COR-L47 (cell line): ENCODE measurements at places on chromosomes 16 and 17.

DNA sequence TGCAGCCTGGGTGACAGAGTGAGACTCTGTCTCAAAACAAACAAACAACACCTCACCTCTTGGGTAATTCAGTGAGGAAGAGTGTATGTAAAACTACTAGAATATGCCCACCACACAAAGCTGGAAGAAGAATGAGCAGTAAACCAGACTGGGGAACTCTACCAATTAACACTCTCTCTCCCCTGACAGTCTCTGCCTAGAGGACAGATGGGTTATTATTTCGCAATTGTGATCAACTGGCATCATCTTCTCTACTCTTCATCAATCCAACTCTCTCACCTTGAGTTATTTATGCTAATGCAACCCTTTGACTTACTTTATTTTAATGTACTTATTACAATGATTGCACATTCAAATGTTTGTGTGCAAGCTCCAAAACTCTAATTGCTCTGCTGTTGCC, 205.6 kb downstream of the XYLT1 start:
- DNase-seq = no peak

DNA sequence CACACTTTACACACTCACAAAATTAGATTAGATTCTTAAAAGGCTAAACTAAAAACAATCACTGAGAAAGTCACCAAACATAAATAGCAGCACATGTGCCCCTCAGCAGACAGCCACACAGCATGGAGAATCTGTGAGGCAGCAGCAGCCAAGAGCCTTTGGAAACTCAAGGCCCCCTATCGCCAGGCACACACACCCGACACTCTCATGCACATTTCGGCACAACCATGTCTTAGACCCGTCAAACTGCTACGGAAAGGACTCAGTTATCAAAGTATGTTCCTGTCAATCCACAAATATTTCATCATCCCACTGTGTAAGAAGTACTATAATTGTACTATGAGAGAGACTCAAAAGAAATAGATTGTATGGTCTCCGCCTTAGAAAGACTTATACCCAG, 20.9 kb downstream of the UBE2O start:
- no peak for DNase-seq

DNA sequence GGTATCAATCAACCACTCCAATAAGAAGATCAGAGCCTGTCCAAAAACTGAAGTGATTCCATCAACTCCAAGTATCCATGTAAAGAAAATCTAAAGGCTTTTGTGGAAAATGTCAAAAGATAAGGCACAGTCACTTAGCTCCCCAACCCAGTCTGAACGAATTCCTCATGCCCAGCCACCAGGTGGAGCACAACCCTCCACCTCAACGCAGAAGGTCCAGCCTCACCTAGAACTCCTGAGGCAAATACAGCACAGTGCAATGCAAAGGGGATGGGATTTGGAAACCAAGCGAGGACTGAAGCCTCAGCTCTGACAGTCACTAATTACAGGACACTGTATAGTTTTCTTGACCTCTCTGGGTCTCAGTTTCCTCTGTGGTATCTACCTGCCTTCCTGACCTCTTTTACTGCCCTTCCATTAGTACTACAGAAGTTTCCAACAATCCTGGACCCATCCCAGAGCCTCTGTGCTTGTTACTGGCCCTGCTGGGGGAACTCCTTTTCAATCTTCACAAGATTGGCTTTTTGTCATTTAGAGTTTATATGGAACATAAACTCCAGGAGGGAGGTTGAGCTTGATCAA, 2.0 kb downstream of the NCBP3 start:
- DNase-seq = no peak

DNA sequence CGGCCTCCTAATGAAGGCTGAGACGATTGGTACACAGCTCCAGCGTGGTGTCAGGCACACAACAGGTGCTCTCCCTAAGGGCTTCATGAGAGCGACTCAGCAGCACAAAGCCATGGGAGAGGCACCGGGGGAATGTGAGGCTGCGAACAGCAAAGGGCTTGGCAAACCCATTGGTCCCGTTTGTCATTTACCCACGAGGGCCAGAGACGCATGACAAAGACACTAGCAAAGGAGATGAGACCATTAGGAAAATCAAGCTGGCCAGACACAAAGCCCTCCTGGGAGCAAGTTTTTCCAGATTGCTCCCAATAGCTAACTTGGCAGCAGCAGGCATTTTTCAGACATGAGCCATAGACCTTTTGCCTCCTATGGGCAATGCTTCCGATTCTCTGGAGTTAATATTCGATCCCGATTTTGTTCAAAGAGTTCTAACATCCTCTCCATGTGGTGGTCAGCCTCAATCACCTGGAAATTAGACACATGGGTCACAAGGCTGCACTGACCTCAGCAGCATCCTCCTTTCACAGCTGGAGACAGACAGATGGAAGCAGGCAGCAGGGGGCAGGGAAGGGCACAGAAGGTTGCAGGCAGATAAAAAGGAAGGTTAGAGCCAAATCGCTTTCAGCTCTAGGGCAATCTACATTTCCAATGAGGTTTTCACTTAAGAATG, 38.2 kb downstream of the TK2 start:
- no peak for DNase-seq

DNA sequence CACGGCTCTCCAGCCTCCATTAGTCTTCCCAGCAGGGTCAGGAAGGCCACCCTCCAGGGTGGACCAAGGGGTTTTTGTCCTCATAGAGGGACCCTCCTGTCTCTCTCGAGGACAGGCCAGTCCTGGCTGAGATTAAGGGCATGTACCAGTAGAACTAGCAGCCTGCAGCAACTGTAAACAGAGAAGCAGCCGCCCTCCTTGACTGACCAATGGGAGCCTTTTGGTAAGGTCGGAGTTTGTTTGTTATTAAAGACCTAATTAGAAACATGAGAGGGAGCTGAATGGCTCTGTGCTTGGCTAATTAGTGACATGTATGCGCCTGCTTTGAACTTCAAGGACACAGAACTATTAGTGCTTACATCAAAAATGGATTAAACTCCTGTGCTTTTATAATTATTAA, 80.0 kb downstream of the CCDC182 start:
- peak; percentile 85 for DNase-seq

- DNase-seq = no peak
Observed at GRCh38 chr17:76009969-76010661, 9.5 kb downstream of the CDK3 start.
